GM23248 (cell line): ENCODE measurements at places on chromosomes 2 and 18. TPM values are rescaled to one million over a fixed set of nuclear protein-coding genes. Genes with fewer than 3 reads are reported as not detected.

DNA sequence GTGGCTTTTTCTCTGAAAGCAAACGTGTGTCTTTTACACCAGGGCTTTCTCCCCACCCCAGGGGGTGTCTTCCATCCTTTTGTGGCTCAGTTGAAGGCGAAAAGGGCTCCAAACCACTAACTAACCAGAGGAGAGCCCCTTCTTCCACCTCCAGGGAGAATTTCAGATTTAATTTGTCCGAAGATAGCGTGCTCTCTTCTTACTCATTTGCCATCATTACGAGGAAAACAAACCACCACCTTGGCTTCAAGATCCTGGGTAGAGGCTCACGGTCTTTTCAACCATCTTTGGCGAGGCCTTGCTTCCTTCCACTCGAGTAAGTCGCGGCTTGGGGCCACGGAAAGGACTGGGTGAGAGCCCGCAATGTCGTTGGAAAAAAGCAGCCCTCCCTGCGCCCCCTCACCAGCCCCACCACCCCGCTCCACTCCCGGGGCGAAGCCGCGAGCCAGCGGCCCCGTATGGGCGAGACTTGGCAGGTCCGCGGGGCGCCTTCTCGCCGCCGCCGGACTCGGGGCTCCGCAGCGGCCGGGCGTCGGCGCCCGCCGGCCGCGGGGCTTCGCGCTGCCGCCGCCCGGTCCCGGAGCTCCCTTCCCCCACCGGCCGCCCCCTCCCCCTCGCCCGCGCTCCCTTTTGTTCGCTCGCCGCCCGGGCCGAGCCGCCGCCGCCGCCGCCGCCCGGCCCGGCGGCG is 1.7 kb upstream of the ZNF532 start:
- DNase-seq: peak; percentile 78

DNA sequence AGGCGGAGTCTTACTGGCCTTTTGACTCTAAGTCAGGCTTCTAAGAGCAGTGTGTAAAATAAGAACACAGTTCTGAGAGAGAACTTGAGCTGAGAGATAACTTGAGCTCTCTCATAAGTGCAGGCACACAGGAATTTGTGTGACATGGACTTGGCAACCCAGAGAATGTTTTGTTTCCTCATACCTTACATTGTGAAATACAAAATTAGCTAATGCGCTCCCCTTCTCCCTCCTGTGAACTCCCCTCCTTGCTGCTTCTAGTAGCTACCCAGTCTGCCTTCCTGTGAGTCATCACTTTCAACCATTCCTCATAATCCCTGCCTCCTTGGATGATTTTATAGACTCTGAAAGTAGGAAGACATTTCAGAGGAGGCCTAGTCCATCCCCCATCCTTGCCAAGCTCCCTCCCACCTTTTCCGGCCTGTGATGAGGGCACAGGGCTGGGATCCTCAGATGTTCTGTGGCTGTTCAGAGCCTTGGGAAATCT is 22.6 kb downstream of the FER1L5 start:
- DNase-seq: peak; percentile 98

GRCh38 chr2:85861180-85861579 is 27.6 kb downstream of the ST3GAL5 start:
- DNase-seq: no peak

DNA sequence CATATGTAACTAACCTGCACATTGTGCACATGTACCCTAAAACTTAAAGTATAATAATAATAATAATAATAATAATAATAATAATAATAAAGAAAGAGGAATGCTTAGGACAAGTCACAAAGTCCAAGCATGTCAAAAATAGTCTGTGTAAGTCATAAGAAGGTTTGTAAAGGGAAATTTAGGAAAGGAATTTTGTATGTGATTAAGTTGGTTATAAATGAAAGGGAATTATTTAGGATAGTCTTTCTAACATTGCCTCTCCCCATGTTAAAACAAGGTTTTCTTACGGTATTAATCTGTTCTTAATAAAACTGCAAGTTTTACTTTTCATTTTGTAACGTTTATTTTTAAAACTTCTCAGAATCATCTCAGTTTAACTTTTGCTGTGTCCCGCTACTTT is 62.8 kb downstream of the SESTD1 start:
- peak; percentile 13 for DNase-seq

GRCh38 chr18:75125382-75126331 is 83.3 kb downstream of the PTGR3 start:
- no peak for DNase-seq

DNA sequence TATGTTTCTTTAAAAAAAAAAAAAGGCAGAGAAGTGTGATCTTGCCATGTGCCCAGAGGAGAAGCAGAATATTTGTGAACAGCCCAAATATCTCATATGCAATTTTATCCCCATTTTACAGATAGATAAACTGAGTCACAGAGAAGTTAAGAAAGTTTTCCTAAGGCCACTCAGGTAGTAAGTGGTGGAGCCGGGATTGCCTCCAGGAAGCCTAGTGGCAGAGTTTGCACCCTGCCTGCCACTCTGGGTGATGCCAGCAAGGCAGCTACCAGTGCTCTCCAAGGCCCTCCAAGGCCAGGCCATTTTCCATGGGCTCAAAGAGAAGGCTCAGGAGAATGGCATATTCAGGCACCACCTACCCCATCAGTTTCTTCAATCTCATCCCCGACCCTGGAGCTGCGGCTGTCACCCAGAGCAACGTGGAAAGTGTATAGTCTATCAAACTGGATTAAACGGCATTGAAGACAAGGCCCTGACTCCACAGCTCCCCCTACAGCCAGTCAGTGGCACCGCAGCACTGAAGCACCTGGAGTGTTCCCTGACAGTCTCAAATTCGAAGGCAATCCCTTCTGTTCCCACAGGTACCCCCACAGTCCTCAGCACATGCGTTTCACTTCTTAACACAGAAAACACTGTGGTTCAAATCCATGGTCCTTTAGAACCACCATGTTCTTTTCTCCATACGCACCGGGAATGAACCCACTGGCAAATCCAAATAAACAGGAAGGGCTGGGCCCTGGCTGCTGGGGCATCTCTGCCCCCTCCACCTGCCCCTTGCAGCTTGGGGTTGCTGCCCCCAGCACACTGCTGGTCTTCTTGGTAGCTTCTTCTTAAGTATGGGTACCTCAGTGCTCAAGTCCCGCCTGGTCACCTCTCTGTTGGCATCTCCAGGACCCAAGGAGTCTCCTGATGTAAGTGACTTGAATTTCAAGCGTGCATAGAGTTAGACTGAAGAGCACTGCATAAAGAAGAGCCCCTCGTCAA is 175.3 kb downstream of the INHBB start:
- peak; percentile 57 for DNase-seq

DNA sequence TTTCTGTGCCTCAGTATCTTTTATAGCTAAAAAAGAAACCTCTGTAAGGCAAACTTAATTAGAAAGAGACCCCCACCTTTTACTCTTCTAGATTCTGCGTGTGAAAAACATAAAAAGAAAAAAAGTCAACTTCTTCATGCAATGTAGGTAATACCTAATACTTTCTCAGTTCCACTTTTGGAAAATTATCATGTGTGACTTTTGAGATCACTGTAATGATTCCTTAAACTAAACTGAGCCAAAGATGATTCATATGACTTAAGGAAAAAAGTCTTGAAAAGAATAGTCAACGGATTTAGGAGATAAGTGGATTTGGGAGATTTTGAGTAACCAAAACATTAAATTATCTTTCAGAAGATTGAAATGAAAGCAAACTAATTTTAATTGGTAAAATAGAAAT is 48.9 kb downstream of the PLEKHA3 start:
- peak; percentile 26 for DNase-seq

The SESTD1 gene
- polyA plus RNA-seq: 71.1 and 77.1 TPM in 2 replicates

The HOXD9 gene
- polyA plus RNA-seq: 5.7 and 7.2 TPM in 2 replicates
